T1000 (cell line): ENCODE measurements at places on chromosomes 12 and 14.

- no peak for DNase-seq
These were observed 5.5 kb upstream of the NXPH4 start for GRCh38 chr12:57210926-57211692.

GRCh38 chr14:21100931-21101330, at the start of gene TMEM253:
Gene TMEM253 (plus strand): TSS chr14:21101066. CDS start chr14:21101344, 278 bp downstream.
- DNase-seq = no peak

DNA sequence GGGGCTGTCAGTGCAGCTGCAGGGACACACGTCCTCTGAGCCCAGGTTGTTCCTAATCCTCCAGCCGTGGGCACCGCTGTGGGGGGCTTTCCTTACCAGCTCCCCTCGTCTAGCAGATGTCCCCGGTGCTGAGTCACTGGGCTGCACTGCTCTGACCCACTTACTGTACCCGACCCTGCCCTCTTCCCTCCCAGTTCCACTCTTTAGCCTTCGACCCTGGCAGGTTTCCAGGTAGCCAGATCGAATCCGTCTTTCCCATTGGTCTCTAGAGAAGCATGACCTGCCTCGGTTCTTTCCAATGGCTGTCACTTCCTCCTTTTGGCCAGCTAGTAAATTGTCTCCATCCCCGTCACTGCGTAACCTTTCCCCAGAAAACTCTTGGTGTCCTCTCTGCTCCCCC, 48.4 kb downstream of the ELK3 start:
- DNase-seq = no peak

GRCh38 chr14:89325299-89325883, 91.6 kb downstream of the FOXN3 start:
- no peak for DNase-seq

GRCh38 chr12:60539592-60539991, 943.8 kb downstream of the SLC16A7 start:
- no peak for DNase-seq

- no peak for DNase-seq
These were observed 53.2 kb upstream of the FBXO21 start for GRCh38 chr12:117243488-117243887.

DNA sequence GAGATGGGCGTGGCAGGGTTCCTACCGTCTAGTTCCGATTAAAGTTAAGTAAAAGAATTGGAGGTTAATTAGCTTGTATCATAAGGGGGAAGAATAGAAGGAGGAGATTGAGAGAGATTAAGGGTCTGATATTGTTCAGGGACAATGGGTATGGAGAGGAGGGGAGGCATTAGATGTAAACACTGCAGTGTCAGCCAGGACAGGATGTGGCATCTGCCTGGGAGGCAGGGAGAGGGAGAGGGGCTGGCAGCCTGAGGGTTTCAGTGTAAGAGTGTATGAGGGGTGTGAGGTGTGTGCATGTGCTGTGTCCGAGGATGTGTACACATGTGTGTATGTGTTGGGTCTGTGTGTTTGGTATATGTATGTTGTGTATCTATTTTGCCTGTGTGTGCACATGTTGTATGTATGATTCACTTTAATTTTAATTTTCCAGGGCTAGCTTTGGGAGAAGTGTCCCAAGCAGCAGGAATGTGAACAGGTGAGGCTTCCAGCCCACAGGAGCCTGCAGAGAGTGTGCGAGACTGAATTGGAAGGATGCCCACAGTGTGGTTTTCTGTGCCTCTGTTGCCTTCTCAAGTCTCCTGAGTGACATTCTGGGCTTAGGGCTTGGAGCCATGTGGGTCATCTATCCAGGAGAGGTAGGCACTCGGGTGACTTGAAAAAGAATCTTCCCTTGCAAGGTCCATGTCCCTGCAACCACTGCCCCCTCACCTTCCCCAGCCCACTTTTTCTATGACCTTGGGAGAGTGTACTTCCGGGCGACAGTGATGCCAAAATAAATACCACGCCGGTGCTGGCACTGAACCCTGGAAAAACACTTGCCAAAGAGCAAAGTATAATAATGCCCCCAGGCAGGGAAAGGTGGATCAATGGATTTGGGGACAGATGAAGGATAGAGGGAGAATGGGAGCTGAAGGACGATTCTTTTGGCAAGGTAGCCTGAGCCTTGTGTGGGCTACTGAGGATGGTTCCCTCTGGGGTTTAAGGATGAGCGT, 36.8 kb upstream of the DCD start:
- DNase-seq = no peak

DNA sequence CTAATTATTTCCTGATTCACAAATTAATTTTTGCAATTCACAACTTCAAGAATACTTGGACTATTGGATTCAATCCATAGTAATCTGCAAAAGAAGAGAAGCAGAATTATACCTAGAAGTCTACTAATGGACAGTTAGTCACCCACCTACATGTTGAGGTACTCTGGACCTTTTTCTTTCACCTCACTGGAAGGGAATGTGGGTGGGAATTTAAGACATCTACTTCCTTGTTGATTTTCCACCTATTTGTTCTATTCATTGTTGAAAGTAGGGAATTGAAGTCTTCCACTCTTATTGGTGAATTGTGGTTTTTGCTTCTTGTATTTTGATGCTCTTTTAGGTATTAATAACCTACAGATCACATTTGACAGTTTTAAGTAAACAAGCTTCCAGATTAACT, 11.0 kb downstream of the RESF1 start:
- no peak for DNase-seq

DNA sequence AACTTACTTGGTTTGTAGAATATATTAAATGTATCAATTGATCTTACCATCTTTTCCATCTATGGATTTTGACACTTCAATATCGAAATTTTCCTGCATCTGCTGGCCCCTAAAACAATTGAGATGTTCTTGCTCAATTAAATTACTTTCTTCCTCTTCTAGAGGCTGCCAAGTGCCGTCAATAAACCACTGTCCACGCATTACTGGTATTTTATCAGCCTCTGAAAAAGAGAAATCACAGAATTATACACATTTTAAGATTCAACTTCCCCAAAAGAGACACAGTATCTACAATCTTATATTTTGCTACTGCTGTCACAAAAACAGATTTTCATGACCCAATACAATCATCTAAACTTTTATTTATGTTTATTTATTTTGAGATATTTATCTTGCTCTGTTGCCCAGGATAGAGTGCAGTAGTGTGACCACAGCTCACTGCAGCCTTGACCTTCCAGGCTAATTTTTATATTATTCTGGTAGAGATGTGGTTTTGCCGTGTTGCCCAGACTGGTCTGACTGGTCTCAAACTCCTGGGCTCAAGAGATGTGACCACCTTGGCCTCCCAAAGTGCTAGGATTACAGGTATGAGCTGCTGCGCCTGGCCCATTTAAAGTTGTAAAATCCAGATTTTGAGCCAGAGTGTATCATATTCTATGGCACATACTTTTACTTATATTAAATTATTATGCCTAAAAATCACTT, 49.3 kb downstream of the DDHD1 start:
- DNase-seq = no peak

GRCh38 chr14:104195361-104195760, 57.0 kb downstream of the KIF26A start:
- no peak for DNase-seq

DNA sequence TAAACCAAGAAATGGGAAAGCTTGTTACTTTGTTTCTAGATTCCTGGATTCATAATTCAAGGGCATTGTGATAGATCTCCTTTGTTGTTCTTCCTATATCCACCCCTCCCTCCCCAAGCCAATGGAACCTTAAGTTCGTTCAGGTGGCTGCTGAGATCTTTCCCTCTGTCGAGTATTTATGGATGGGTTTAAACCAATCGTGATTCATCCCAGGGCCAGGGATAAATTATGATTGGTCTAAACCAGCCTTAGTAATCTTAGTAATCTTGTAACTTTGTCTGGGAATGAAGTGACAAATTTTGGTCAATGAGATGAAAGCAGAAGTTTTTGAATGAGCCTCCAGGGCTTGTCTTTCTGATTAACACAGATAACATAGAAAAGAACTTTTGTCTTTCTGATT, 56.1 kb upstream of the PCED1B start:
- peak; percentile 49 for DNase-seq

GRCh38 chr14:95301527-95302187, 18.1 kb downstream of the CLMN start:
- DNase-seq = no peak

DNA sequence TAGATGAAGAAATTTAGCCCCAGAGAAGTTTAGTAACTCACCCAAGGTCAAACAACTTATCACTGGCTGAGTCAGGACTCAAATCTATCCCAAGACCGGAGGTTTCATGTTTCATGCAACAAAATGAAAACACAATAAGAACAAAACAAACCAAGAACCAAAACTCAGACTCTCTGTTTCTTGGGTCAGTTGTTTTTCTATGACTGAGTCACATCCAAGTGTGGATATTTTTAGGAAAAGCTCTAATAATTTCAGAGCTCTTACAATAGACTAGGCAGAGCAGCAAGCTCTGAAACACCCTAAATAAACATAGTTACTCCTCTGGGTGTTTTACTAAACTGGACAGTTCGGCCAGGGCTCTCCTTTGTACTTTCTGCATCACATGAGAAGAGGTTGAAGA, 87.6 kb upstream of the PRB2 start:
- no peak for DNase-seq

DNA sequence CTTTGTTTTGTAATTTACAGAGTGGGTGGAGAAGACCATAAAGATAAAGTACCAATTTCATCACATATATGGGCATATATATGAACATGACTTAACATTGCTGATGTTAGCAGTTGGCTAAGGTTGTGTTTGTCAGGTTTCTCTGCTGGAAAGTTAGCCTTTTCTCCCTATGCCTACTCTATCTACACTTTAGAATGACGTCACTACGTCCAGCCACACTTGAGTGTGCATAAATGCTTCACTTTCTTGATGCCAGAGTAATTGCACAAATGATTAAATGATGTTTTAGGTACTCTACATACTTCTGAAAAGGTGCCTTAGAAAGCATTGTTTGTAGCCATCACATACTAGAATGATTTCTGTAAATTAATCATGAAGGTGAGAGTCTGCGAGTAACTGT, 759.2 kb upstream of the MGAT4C start:
- no peak for DNase-seq

GRCh38 chr12:46404225-46404631, 31.7 kb upstream of the SLC38A2 start:
- no peak for DNase-seq

DNA sequence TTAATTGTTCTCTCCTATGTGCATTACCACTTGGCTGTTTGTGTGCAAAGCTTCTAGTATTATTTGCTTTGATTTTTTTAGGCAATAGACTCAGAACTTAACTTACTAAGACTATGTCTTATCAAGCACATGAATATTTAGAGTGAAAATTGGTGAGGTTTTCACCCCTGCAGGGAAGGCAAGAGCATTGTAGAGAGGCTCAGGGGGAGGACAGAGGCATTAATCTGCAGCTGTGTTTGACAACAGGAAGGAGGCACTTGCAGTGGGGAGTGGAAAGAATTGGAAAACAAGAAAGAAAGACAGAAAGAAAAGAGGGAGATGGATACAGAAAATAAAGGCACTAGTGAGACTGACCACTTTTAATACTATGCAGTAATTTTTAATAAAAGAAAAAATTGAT, 431.6 kb downstream of the PDZRN4 start:
- DNase-seq = no peak

- DNase-seq = no peak
These were observed 30.4 kb upstream of the PCNX4 start for GRCh38 chr14:60061371-60061770.

DNA sequence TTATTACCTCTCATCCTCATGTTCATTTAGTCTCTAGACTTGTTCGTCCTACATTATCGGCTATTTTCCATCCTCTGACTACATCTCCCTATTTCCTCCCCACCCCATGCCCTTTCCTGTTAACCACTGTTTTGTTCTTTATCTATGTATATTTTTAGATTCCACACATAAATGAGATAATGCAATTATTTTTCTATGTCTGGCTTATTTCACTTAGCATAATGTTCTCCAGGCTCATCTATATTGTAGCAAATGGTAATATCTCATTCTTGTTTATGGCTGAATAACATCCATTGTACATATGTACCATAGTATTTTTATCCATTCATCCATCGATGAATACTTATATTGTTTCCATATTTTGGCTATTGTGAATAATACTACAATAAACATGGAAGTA, 84.6 kb upstream of the PTPRR start:
- DNase-seq = no peak

- no peak for DNase-seq
These were observed 6.1 kb upstream of the PRKAB1 start for GRCh38 chr12:119661882-119662281.

- no peak for DNase-seq
These were observed 65.9 kb upstream of the OTOGL start for GRCh38 chr12:80033448-80033847.

- no peak for DNase-seq
These were observed 46.6 kb upstream of the LRIG3 start for GRCh38 chr12:58966939-58967338.

DNA sequence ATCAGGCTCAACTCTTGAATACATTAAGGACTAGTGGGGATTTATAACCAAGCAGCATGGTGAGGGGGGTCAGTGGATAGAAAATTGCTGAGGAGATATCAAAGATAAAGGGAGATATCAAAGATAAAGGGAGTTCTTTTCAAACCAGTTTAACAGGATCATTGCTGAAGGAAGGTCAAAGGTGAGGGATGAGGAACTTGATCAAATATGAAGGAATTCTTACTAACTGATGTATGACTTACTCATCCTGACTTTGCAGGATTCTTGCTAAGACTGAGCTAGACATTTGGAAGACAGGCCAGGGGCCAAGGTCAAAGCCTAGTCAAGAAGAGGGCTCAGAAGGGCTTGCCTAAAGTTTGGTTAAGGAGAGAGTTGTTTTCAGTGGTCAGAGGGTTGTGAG, 4.8 kb downstream of the ABHD4 start:
- DNase-seq = no peak

DNA sequence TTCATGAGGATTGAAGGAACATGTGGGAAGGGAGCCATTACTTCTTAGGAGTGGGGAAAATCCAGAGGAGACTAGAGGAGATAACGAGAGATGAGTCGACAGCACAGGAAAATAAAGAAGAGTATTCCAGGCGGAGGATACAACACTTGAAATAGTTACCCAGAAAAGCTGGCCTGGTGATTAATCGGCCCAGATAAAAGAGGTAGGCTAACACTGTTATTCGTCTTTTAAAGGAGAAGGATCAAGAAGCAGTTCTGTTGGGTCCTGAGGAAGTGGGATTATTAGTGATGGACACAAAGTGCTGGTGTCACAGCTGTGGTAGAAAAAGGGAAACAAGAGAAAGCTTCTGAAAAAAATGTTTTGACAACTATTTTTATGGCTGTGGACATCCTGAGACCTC, 425.3 kb downstream of the ZFP36L1 start:
- DNase-seq = no peak

DNA sequence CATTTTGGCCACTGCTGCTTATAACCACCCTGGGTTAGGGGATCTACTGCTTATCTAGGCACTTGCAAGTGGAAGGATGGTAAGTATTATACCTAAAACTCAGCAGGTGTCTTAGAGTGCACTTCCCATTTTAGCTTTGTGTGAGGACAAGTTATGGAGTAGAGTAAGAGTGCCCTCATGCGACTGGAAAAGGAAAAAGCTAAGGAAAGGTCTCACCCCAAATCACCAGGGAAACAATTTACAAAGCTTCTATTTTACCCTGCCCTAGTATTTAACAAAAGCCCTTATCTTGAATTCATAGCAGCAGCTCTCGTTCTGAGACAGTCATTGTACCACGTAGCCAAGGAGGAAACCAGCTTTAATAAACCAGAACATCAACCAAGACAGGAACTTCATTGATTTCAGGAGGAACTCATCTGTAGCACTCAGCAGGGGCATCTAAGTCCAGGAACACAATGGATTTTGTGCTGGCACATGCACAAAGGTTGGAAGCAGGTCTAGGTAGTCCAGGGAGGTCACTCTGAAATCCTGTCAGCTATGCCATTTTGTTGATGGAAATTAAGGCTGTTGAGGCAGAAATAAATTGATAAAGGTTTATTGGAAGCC, 2.9 kb downstream of the RDH12 start:
- DNase-seq = no peak

GRCh38 chr12:13220838-13221237, 24.3 kb downstream of the EMP1 start:
- DNase-seq = no peak
